ENCODE measurements at places on chromosomes 4 and X.

DNA sequence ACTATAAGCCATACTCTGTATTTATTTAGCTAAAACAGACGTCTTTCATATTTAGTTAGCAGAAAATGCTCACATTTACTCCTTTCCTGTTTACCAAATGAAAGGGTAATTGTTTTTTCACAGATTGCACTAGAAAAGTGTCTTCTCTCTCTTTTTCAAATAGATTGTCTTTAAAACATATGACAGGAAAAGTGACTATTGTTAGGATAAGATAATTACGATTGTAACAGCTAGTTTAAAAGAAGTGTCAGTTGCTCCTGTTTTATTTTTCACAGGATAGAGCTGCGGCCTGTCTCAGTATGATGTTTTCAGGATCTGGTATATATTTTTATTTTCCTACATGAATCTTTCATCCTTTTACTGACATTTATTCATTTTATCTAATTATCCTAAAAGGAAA, 353.5 kb downstream of the FBXO8 start:
- no peak for DNase-seq

DNA sequence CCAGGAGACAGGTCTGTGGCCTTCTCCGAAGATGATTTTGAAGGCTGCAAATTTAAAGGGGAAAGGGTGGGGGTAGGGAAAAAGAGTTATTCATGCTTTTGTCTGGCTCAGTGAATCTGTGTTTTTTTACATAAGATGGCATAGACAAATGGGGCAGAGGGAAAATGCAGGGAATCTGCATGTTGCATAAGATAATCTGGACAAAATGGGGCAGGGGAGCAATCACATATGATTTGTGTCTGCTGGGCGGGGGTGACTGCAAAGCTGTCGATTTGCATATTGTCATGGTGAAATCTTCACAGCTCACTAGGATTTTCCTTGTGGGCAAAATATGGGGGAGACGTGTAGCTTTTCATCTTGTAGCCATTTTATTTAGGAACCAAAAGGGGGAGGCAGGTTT, 29.4 kb upstream of the GYG2 start:
- DNase-seq = no peak

GRCh38 chr4:183814461-183814860, 90.6 kb upstream of the STOX2 start:
- DNase-seq = no peak

- DNase-seq = no peak
Observed at GRCh38 chr4:69523385-69524132, 27.9 kb upstream of the UGT2B4 start.

DNA sequence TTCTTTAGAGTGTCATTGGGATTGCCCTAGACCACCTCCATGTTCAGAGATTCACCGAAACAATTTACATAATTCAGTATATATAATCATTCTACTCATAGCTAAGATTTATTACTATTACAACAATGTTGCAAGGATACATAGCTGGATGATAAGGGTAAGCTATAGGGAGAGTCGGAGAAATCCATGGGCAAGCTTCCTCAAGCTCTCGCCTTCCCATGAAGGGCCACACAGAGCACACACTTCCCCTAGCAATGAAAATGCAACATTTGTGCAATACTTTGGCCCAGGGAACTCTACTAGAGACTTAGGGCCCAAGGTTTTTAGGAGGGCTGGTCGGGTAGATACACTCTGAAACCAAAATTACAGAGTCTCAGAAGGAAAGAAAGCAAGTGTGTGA, 49.7 kb upstream of the ABCG2 start:
- no peak for DNase-seq

DNA sequence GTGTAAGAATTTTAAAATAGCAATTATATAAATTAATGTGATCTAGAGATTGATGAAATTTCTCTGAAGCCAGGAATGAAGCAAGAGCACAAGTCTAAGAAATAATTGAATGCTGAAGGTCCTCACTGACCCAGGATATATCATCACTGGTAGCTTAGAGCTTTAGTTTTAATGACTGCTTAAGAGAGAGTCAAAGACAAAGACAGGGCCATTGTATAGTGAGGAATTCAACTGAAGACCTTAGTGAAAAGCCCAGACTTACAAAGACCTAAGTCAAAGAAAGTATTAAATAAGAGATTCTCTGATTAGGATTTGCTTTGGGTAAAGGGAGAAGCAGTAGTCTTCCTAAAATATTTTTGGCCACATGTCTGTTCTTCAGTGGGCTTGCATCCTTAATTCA, 26.0 kb upstream of the IL15 start:
- no peak for DNase-seq

- no peak for DNase-seq
Observed at GRCh38 chrX:150572206-150572605, 3.8 kb downstream of the MTM1 start.

- peak; percentile 55 for DNase-seq
Observed at GRCh38 chr4:150010525-150011126, 67.6 kb upstream of the DCLK2 start.

DNA sequence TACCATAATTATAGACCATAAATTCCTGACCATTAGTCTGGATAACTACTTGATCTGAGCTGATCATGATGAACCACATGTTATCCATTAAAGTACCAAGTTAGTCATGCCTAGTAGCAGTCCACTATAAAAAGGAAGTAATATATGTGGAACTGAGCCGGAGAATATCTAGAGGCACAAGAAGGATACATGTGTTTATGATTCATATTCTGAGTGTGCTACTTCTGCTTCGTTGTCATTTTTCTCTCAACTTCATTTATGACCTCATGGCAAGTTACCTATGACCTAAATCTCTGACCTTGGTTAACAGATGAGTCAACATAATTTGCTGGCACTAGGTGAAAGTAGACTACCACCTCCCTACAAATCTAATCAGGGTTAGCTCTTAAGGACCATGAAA, 56.5 kb upstream of the ANKRD17 start:
- peak; percentile 51 for DNase-seq

- no peak for DNase-seq
Observed at GRCh38 chr4:122861172-122861943, 34.7 kb downstream of the FGF2 start.

DNA sequence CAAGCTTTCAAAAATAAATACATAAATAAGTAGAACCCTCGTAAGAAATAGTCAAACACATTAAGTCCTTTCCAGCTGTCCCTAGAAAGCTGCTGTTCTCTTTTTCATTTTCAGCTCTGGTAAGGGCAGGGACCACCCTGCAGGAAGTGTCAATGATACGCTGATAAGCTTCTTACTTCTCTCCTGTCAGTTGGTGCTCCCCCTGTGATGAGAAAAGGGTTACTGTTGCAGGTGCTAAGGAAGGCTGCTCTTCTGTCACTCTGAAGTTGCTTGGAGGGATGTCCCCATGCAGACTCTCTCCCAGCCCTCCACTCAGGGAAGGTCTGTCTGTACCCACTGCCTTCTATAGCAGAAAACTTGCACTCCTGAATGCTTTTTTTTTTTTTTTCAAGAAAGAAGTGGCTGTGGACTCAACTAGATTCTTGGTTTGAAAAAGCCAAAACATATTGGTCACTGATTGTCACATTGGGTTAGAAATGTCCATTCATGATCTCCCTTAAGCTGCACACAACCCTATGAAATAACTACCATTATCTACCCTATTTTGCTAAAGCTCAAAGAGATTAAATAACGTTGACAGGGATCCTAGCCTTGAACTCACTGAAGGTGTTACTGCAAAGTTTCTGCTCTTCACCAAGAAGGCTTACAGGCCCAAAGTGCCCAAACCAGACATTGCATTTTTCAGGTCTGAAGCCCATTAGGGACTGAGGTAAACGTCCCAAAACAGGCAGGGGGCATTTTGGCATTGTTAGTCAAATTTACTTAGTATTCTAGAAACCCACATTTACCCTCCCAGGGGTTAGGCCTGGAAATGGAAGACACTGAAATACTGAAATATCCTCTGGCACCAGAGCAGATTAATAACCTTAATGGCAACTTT, 1.2 kb downstream of the CXCL3 start:
- DNase-seq = no peak

- DNase-seq = no peak
Observed at GRCh38 chr4:173192375-173193162, 24.0 kb downstream of the GALNT7 start.

DNA sequence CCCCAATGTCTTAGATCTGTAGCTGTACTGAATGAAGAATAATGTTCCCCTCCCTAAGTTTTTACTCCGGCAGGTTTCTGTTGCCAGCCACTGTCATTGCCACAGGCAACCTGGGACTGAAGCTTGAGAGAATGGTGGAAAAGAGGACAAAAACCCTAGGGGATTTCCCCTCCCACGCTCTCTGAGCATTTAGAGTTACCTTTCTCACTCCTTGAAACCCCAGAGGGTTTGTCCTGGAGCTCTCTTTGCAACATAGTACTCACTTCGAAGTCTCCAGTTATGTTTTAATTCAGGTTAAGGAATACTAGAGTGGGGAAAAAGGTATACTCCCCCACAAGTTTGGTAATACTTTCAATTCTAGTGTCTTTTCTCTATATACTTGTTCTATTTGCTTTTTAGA, 31.5 kb downstream of the F8 start:
- DNase-seq = no peak

- no peak for DNase-seq
Observed at GRCh38 chr4:157722146-157722545, 450.7 kb downstream of the GASK1B start.

- DNase-seq = no peak
Observed at GRCh38 chr4:184961660-184962059, 56.6 kb upstream of the HELT start.

DNA sequence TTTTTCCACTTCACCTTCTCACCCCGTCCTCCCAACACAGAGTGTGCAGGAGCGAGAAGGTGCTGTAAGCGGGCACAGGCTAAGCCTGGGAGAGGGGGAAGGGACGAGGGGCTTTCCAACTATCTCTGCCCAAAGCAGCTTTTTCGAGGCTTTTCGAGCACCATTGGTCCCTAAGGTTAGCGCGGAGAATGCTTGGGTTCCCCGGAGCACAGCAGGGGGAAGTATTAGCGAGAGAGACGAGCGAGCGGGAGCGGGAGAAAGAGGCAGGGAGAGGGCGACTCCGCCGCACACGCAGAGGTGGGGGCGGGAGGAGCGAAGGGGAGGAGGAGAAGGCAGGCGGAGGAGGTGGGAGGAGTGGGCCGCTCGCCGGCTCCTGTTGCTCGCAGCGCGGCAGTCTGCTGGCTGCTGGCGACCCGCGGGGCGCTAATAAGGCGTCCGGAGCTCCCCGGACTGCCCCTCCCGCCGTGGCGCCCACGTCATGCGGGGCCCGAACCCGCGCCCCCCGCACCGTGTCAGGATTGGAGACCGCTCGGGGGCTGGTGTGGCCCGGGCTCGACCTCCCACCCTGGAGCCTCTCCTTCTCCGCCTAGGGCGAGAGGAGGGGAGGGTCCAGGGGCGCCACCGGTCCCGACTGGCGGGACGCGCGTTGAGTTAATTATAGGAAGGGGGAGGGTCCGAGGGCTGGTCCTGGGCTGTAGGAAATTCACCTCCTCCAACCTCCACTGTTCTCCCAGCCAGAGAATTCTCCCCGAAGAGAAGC, at the start of gene ADAMTS3:
TSS of gene ADAMTS3 (minus strand) at position 263 of the 760 bp plus-strand sequence. CDS start 459 bp downstream, outside the sequence.
- peak; percentile 31 for DNase-seq

DNA sequence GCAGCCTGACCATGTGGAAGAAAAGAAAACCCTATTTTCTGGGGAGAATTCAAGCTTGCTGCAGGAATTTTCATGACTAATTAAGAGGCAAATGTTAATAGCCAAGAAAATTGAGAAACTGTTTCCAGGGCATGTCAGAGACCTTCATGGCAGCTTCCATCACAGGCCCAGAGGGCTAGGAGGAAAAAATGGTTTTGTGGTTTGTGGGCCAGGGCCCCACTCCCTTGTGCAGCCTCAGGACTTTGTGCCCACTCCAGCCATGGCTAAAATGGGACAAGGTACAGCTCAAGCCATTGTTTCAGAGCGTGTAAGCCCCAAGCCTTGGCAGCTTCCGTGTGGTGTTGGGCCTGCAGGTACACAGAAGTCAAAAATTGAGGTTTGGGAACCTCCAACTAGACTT, 282.9 kb downstream of the DCAF12L2 start:
- DNase-seq = no peak

DNA sequence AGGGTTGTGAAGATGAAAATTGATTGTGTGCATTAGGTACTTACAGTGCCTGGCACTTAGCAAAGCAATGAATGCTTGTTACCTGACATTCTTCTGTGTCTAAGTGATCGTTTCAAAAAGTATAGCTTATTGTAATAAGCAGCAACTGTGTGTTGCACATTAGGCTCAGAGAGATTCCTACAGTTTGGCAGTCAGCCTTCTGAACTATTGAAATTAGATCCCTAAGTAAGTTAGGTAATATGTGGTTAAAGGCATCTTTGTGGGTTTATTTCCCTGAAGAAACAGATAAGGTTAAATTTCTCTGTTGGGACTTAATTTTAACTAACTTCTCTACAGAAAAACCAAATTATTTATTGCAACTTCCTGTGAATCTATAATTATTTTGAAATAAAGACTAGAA, 93.4 kb downstream of the REPS2 start:
- DNase-seq = no peak

DNA sequence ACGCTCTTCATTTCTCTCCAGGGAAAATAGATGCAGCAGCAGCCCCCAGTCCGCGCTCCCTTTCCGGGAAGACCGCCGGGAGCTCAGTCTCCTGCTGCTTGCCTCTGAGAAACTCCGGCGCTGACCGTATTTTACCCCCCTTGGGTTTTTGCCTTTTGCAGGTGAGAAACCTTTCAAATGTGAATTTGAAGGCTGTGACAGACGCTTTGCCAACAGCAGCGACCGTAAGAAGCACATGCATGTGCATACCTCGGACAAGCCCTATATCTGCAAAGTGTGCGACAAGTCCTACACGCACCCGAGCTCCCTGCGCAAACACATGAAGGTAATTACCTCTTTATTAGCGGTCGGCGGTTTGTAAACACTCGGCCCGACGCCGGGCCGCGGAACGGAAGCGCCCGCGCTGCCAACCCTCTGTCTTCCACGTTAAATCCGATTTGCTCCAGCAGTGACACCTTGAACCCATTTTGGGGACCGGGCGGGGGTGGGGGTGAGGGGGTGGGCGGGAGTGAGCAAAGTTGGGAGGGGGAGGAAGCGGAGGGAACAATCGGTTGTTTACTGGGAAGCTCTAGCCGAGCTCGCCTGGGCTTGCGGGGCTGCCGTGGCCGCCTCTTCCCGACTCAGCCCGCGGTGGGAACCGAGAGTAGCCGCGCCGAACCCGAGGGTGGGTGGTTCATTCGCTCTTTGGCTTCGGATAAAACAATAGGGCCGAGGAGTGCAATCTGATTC, 3.0 kb downstream of the ZIC3 start:
- DNase-seq = no peak

- DNase-seq = no peak
Observed at GRCh38 chr4:147037069-147037468, 91.4 kb upstream of the TTC29 start.

DNA sequence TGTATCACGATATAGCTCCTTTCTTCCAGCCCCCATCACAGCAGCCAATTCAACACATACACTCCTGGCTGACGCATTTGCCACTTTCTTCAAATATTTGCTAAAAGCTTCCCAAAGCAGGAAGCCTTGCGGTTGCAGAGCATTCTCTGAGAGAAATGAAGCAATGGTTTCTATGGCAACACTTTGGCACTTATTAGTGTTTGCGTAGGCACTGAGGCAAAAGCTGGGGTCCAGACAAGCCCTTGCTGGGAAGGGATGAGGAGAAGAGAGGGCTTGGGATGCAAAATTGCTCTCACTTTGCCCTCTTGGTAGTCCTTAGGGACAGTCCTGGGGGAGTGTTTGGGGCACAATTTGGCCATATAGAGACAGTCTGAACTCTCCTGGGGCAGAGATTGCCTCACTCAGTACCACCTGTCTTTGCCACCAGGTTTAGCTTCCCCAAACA, 55.0 kb upstream of the PAK3 start:
- peak; percentile 64 for DNase-seq

- DNase-seq = no peak
Observed at GRCh38 chr4:109890076-109890475, 22.6 kb upstream of the EGF start.

- DNase-seq = no peak
Observed at GRCh38 chr4:115126491-115126890, 13.1 kb upstream of the NDST4 start.

GRCh38 chrX:8988446-8988845, 45.5 kb downstream of the FAM9B start:
- DNase-seq = peak; percentile 63

Measured in AG08395 (cell line).